Astrocyte of the spinal cord (primary cell): ENCODE measurements at places on chromosomes 2 and 18.

DNA sequence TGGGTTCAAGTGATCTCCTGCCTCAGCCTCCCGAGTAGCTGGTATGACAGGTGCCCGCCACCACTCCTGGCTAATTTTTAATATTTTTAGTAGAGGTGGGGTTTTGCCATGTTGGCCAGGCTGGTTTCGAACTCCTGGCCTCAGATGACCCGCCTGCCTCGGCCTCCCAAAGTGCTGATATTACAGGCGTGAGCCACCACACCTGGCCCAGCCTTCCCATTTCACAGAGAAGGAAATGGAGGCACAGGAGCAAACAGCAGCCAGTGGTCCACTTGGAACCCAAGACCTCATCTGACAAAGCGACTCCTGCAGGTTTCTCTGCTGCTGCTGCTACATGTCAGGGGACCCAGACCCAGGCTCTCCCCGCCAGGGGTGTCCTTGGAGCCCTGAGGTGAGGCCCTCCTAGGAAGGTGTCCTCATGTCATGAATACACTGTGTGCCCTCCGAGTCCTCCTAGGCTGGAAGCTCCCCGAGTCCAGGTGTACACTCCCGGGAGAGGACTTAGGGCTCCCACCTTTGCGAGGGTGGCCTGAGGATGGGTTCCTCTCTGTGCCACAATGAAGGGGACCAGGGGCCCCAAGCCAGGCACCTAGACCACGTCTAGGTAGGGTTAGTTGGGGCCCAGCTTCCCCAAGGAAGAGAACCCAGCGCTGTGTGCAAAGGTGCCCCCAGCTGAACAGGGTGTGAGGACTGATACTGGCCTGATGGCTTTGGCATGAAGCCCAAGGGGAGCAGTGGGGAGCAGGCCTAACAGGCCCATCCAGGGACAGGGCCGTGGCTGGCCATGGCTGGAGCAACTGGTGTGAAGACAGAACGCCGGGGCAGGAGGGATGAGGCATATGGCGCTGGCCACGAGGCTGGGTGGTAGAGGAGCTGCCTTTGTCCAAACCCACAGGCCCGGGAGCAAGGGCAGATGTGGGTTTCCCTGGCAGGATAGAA lies 56.1 kb downstream of the HS6ST1 start:
- DNase-seq = no peak

- DNase-seq = peak; percentile 94
These were observed 58.7 kb upstream of the SP3 start for GRCh38 chr2:174023591-174024523.

DNA sequence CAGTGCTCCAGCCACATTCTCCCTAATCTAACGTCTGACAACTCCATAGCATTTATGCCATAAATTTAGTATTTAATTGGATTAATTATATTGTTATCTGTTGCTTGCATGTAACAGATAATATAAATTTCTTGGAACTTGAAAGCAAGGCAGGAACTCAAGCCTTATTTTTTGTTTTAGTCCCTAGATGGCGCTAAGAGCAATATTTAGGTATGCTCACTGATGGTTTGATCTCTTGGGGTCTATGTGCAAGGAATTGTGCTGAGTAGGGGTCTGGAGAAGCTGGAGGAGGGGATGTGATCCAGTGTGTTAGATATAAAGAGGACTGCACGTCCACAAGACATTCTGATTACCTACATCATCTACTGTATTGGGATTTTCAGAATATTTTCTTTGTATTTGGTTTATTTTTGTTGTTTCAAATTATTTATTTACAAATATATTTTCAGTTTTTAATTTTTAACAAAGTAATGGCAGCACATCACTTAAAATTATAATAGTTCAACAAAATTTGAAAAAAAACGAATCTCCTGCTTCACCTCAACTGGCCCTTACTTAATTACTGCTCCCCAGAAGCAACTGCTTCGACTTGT lies 32.8 kb downstream of the KATNAL2 start:
- peak; percentile 2 for DNase-seq

DNA sequence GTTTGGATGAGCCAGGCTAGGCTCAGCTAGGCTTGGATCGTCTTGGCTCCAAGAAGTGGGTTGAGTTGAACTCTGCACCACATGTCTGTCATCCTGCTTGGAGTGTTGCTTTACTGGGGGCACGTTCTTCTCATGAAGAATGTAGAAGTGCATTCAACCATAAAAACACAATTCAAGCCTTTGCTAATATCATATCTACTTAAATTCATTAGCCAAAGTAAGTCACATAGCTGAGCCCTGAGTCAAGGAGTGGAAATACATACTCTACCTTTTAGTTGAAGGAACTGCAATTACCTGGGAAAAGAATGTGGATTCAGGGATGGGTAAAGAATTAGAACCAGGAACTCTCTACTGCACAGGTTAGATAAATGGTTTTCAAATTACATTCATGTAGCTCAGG lies 360.4 kb upstream of the KCNH7 start:
- no peak for DNase-seq

DNA sequence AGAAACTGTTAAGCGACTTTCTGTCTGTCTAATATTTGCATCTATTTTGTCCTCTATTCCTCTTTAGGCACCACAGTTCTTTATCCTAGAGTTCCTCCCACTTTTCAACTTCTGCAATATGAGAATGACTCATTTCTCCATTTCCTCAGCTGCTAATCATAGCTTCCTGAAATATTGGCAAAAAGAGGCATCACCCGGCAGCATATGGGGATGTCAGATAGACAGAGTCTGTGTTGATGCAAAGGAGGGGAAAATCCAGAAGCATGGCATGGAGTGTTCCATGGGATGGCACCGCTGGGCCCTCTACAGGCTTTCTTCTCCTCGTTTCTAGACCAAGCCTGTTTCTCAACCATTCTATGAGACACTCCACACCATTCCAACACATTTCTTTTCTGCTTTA lies 93.4 kb downstream of the DOCK10 start:
- DNase-seq = peak; percentile 48

DNA sequence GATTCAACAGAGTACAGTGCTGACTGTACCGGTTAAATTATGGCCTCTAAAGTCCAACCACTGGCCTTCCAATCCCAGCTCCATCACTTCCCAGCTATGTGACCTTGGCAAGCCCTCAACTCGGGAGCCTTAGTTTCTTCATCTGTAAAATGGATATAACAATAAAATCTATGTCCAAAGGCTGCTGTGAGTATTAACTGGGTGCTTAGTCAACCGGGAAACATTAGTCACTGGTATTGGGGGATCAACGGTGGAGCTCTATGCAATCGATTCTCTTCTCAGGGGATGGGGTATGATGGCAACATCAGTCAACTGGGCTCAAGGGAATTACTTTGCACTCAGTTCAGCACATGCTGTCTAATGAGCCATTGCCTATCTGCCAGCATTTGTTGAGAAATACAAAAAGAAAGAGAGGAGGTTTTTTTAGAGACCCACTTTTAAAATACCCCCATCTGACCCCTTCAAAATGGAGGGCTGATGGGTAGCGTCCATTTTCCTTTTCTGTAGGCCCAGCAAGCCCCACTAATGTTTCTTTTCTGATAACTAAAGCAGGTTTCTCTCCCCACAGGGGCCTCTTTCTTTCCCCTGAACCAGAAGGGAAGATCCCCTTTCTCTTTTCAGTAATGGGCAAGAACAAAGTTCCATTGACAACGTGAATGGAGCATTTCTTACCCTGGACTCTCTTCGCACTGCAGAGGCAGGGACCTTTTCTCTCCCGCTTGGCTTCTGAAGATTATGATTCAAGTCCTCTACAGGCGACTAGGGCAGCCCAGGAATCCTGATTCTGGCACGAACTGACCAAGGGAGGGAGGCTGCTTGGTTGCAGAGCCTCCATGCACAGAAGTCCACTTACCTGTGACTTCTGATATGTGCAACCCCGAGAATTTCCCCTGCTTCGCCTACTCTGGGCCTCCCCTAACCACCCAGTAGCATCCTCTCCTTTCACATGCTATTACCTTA lies 8.7 kb upstream of the AGFG1 start:
- DNase-seq = no peak

DNA sequence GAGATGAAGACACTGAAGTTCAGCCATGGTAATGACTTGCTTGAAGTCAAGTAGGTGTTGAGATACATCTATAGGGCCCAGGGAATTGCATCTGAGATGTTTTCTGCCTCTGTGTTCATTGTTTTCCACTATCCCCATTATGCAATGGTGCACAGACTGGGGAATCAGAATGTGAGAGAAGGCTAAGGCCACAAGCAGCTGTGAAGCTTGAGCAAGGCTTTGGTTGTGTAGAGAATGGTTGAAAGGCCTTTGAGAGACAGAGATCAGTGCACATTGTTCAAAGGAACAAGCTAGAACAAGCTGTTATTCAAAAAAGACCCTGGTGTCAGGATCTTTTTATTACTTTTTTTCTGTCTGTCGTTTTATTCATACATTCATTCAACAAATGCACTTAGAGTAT lies 82.3 kb downstream of the MYO1B start:
- no peak for DNase-seq

GRCh38 chr2:51994123-51994763 lies 962.3 kb upstream of the NRXN1 start:
- no peak for DNase-seq

DNA sequence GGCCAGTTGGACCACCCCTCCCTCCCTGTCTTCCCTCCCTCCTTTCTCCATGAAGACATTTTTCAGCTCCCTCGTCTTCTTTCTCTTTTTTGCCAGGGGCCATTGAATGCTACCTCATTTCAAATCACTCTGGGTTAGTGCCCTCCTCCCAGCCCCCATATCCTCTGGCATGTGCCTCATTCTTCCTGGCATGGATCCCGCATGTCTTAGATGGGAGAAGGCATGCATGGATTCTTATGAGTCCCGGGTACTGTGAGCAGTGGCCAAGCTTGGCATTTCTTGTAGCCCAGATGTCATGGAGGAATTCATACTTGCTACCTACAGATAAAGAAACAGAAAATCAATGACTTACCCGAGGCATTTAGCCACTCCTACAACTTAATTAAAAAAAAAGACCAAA lies 9.0 kb upstream of the HAAO start:
- DNase-seq = no peak

DNA sequence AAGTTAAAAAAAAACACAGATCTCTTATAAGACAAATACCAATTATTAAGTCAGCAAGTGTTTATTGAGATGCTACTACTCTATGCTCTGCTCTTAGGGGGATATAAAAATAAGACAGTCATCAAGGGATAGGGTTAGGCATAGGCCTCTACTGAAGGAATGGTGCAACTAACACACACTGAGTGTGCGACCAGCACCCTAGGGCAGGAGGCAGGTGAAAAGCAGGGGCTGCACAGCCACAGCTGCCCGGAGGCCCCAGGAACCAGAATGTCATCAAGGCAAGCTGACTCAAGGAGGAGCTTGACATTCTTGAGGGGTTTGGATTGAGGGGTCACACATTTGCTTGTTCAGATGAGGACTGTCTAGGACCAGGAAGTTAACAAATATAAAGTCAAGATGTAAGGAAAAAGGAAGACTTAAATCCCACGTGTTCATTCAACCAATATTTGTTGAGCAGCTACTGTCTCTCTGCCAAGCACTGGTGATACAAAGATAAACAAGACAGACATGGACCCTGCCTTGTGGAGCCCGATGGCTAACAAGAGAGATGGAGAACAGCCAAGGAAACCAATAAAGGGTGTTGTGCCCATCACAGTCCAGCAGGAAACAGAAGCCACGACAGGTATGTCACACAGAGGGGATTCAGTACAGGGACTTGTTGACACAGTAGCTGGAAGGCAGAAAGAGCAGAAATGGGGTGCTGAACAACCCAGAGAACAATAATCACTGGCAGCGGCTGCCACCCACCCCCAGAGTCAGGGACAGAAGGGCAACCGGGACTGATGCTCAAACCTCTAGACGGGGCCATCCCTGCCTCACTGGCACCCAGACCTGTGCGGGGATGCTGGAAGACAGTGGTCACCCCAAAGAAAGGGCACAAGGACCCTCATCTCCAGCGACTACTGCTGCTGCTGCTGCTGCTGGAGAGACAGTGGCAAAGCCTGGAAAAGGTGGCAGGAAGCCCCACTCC lies 45.8 kb upstream of the MAL start:
- DNase-seq = no peak

GRCh38 chr2:190582736-190583506 lies 48.4 kb upstream of the NEMP2 start:
- no peak for DNase-seq

DNA sequence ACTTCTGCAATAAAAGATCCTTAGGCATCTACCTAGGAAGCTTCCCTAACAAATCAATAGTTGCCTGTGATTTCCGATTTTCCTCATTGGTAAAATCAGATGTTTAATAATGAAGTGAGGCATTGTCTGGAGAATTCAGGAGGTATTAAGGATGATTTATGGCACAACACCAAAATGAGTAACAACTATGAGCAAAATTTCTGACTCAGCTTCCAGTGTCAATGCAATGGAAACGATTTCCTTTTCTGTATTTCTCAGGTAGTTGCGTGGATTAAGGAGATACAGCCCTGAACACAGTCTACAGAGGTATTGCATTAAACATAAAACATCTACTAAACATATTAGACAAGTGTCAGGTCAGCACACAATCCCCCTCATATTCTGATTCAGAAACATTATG lies 99.5 kb downstream of the EPB41L3 start:
- DNase-seq = no peak

DNA sequence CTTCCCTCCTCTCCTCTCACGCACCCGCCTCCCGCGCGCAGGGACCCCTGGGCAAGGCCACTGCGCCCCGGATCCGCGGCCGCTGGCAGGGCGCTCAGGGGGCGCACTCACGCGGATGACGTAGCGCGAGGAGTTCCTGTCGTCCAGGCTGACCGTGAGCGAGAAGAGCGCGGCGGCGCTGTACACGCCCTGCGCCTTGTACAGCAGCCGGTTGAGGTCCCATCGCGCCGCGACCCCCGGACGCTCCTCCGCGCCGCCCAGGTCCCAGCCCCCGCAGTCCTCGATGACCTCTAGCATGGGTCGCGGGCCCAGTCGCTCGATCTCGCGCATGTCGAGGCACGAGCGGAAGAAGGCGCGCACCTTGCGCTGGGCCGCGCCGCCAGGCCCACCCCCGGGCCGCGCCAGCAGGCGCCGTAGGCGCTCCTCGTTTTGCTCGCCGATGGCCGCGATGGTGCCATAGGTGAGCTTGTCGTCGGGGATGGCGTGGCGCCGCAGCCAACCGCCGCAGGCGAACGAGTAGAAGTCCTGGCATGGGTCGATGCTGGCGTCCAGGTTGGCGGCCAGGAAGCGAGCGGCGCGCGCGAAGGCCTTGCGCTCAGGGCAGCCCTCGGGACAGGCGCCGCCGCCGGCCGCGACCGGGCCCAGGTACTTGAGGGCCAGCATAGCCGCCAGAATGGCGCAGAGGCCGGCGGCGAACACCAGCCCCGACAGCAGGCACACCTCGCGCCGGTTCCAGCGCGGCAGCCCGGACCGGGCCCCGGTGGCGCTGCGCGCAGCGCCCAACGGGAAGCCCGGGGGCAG lies 1.7 kb downstream of the ECEL1 start:
- no peak for DNase-seq

DNA sequence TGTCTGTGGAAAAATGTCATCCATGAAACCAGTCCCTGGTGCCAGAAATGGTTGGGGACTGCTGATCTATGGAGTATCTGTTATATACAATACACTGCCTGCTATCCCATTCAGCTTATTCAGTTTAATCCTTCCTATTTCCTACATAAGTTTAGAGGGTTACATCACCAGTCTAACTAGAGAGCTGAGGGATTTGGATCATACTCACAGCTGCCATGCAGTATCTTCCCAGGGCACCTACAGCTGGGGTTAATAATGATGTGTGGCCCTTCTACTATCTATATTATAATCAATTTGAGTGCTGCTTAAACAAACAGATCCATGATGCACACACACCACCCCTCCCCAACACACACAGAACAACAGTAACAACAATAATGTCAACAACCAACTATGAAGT lies 524.0 kb downstream of the LRRTM4 start:
- DNase-seq = no peak
